ENCODE measurements at places on chromosomes 12 and 14.
A peak's percentile ranks its signal among the peaks of the same experiment; 100 is the strongest.

- no peak for DNase-seq
Measured at GRCh38 chr12:54680374-54680773, 32.2 kb upstream of the DCD start.

DNA sequence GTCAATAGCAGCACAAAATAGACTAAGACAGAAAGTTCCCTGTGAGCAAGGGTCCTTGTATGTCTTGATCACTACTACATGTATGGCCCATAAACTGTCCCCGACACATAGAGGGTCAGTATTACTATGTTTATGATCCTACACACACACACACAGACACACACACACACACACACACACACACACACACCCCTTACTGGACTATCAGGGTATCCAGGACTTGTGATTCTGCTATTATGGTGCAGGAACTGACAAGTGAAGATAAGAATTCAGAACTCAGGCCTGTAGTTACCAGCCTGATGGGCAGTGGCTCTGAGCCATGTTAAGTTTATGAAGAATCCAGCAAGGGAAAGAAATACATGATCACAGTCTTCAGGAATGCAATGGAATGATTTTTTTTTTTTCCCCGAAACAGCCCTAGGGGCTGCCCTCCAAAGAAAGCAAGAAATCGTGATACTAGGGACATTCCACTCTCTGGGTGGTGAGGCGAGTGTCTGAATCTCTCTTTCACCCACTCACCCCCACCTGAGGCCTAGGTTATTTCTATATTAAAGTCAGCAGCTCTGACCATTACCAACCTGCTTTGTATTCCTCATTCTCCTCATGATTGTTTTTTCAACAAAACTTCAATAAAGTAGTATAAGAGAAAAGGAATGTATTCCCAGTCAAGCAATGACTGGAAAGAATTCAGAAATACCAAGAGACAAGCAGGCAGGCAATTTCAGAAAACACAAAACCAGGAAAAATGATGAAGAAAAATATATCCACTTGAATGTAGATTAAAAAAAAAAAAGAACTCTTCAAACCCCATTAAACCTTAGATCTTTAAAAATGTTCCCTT, 105.8 kb downstream of the AVPR1A start:
- no peak for DNase-seq

GRCh38 chr12:4961311-4961710, 51.6 kb downstream of the KCNA1 start:
- DNase-seq, result no peak

- DNase-seq, result peak; percentile 42
Measured at GRCh38 chr12:98373025-98373554, 142.3 kb upstream of the TMPO start.

- DNase-seq, result no peak
Measured at GRCh38 chr12:78494911-78495310, 369.7 kb upstream of the SYT1 start.

GRCh38 chr12:32002848-32003493, 43.8 kb downstream of the RESF1 start:
- no peak for DNase-seq

GRCh38 chr12:124538194-124539082, 29.0 kb downstream of the NCOR2 start:
- no peak for DNase-seq

Measured in right lung (tissue), 10 donors.